ENCODE measurements at places on chromosomes 12 and 14.

DNA sequence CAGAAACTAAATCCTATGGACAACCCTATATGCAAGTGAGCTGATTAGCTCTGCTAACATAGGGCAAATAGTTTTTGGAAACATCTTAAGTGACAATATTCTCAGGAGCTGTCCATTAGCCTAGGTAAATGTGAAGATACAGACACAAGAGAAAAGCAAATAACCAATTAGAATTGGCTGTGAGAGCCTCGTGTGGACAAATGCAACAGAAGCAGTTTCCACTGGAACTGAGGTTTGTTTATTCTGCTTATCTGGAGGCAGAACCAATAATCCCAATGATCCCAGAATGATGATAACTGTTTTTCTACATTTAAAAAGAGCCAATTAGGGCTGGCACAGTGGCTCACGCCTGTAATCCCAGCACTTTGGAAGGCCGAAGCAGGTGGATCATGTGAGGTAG is 43.2 kb upstream of the YAF2 start:
- DNase-seq, result peak; percentile 37

GRCh38 chr14:89625244-89625713 is 208.2 kb upstream of the FOXN3 start:
- peak; percentile 55 for DNase-seq

- no peak for DNase-seq
Measured at GRCh38 chr14:28759653-28760313, 6.8 kb upstream of the FOXG1 start.

- no peak for DNase-seq
Measured at GRCh38 chr12:45315462-45315861, 99.6 kb downstream of the ANO6 start.

GRCh38 chr12:130879781-130880389 is 8.0 kb downstream of the RAN start:
- DNase-seq, result no peak

DNA sequence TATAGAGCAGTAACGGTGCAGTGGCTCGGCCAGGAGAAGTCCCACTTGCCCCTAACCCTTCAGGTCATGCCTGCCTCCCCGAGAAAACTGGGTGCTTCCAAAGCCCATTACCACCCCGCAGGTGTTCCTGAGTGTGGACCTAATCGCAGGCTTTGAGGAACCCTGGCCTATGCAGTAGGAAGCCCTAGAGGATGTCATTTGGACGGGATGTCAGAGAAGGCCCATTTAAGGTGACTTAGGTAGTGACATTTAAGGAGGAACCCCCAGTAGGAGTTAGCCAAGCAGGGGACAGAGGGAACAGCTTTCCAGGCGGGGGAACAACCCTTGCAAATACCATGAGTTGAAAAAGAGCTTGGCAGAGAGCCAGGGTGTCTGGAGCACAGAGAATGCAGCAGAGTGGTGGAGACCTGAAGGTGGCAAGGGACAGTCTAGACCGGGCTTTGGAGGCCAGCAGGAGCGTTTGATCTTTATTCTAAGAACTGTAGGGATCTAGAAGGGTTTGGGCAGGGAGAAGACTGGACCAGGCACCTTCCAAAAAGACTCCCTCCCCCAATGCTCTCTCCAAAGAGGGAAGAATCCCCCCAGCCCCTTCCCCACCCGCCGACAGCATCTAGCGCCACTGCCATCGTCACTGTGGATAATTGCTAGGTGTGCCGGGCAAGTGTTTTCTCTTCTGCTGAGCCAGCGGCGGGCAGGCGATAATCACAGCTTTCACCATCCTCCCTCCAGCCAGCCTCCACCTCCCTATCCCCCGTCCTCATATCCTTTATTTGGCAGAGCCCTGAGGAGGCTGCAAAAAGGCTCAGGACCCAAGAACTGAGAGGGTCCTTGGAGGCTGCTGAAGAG is 33.3 kb upstream of the BEGAIN start:
- no peak for DNase-seq

DNA sequence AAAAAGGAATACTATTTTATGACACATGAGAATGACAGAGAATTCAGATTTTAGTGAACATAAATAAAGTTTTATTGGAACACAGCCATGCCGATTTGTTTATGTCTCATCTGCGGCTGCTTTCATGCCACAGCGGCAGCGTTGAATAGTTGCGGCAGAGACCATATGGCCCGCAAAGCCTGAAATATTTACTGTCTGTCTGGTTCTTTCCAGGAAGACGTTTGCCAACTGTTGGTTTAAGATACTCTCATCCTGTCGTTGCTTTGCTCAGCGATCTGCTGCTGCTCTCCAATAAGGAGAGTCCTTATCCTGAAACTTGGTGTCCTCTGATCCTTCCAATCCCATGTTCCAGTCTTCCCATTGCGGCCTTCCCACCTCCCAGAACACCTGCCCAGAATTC is 89.9 kb downstream of the SLC24A4 start:
- peak; percentile 42 for DNase-seq

DNA sequence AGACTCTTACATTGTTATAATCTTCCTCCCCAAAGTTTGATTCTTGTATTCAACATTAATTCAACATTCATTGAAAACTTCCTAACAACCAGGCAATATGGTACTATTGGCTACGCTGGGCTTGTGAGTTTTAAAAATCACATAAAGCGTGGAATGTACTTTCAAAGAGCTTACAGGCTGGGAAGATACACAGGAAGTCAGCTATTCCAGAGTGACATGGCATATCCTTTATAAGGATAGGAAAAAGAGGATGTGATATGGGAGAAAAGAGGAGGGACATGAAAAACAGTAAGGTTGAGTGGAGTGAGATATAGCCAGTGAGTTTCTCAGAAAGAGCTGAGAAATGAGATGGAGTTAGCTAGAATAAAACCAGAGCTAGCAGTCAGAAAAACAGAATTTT is 103.6 kb upstream of the ATF7IP start:
- no peak for DNase-seq

All from hepatocyte (in vitro differentiated cells).